ENCODE measurements at places on chromosomes 12 and 14. TPM values are rescaled to one million over a fixed set of nuclear protein-coding genes. Genes with fewer than 3 reads are reported as not detected.

Gene RD3L
- total RNA-seq = not detected

Gene GDF3
- total RNA-seq = not detected

Gene CBLN3
- total RNA-seq = not detected

Gene CMA1
- total RNA-seq = not detected

Gene AQP2
- total RNA-seq = not detected

Gene ITPR2
- total RNA-seq = 4.6 TPM

Gene TAS2R20
- not detected for total RNA-seq

Gene SLC4A8
- total RNA-seq = 0.96 TPM

Gene MAP1LC3B2
- total RNA-seq = 0.26 TPM

- DNase-seq = peak; percentile 69
These were observed 13.3 kb downstream of the IL22 start for GRCh38 chr12:68240079-68240478.

DNA sequence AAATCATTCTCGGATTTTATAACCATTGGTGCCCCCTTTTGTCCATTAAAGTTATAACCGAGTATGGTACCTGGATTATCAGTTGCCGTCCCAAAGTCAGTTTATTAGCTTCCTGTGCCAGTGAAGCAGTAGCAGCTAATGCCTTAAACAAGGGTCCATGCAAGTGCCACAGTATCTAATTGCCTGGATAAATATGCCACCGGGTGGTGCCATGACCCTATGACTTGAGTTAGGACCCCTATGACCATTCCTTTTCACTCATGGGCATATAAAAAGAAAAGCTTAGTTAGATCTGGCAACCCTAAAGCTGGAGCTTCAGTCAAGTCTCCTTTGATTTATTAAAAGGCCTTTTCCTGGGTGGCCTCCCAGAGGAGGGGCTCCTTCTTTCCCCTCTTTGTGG, 1314.6 kb downstream of the TMEM121 start:
- DNase-seq = no peak

DNA sequence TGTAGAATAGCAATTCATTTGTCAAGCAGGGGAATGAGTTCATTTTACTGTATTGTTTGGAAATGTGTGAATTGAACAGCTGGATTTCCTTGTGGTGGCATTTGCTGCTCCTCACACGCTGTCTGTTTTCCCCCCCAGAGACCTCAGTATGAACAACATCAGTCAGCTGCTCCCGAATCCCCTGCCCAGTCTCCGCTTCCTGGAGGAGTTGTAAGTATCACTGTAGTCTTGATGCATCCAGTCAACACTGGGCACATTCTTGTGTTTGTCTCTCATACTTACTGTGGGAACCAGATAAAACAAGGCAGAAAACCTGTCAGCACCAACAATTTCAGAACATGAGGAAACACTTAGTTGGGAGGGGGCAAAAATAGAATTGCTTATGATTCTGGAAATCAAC, 64.9 kb downstream of the LGR5 start:
- DNase-seq = no peak

GRCh38 chr14:29030121-29030520, 263.5 kb downstream of the FOXG1 start:
- DNase-seq = no peak

DNA sequence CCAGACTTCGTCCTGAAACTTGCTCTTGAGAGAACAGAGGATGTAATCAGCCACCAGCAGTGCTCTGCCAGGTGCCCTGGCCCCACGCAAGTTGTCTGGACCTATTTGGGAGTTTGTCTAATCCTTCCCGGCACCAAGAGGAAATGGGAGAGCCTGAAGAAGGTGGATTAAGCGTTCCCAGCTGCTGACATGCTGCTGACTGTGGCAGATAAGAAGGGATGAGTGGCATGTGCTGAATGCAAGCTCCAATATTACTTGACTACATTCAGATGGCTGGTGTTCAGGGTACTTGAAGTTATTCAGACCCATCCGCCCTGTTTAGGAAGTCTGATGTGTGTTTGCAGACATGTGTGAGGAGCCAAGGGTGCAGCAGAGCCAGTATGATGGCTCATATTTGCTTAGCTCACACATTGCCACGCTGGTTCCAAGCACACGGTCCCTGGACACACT, 440.6 kb upstream of the CCDC196 start:
- peak; percentile 58 for DNase-seq

- DNase-seq = no peak
These were observed 25.0 kb downstream of the ERP27 start for GRCh38 chr12:14913381-14913781.

DNA sequence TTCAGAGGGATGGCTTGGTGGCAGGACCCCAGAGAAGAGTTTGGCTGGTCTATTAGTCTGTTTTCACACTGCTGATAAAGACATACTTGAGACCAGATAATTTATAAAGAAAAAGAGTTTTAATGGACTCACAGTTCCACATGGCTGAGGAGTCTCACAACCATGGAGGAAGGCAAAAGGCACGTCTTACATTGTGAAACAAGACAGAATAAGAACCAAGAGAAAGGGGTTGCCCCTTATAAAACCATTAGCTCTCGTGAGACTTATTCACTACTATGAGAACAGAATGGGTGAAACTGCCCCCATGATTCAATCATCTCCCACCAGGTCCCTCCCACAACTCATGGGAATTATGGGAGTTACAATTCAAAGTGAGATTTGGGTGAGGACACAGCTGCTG, 78.5 kb upstream of the SSTR1 start:
- no peak for DNase-seq

- DNase-seq = peak; percentile 62
These were observed 120.8 kb downstream of the GXYLT1 start for GRCh38 chr12:42023733-42024494.

DNA sequence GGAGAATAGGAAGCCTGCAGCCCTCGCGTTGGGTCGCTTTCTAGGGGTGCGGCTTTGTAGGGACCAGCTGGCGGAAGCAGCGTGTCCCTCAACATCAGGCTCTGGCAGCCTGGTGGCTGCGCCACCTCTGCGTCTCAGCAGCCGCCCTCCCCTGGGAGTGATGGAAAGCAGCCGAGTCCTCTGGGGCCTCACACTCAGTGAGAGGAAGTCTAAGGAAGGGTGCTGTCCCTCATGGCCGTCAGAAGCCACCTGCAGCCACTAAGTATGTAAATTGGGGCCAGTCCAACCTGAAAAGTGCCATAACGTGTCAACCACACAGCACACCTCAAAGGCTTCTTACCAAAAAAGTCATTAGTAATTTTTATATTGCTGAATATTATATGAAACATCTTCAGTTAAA, 80.3 kb downstream of the WDR20 start:
- no peak for DNase-seq

DNA sequence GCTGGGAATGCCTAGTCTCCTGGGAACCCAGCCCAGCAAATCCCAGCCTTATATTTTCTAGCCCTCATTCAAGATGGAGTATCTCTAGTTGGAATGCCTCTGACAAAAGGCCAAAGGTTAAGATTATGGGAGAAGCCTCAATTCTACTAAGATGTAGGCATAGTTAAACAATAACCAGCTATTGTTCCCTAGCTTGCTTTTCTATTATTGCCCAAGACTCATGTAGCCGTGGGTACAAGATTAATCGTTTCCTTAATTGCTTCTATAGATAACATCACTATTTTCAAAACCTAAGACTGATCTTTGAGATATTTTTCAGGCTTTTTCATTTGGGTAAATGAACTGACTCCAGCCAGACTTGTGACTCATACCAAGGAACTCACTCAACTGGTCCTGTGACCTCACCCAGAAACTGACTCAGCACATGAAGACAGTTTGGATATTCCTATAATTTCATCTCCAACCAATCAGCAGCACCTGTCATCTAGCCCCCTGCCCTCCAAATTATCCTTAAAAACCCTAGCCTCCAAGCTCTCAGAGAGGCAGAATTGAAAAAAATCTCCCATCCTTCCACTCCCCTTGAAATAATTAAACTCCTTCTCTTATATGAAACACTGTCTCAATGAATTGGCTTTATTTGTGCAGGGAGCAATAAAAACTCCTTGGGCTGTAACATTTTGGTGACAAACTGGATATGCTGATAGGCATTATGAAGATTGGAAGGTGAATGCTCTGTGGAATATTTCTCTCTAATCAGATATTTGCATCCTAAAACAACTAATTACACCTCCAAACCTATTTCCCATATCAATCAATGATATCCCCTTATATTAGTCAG, 589.0 kb downstream of the C12orf50 start:
- peak; percentile 71 for DNase-seq

DNA sequence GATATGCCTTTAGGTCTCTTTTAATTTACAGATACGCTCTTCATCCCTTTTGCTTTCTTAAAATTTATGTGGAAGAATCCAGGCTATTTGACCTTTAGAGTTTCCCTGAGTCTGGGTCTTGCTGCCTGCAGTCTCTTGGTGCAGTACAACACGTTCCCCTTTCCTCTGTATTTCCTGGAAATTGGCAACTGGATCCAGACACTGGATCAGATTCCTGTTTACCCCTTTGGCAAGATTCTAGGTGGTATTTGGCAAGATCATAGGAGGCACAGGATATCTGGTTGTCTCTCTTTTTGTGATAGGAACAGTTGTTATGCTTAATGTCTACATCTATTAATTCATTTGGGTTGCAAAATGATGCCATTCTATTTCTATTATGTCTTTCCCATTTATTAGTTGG, 187.8 kb upstream of the ARHGAP5 start:
- no peak for DNase-seq

DNA sequence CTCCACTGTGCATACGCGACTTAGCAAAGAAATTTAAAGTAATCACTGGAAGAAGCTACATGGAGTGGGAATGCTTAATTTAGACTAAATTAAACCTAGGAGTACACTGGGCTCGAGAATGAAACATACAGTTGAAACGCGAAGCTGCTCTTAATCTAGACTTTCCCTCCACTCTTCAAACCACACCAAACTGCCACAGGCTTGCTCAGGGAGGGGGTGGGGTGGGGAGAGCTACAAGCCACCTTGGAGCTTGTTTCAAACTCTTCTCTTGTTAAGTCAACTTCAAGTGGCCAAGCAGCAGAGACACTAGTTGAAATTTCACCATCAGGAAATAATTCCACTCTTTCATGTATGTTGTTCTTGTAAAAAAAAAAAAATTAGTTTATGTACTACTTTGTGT, 69.9 kb downstream of the SLC38A1 start:
- DNase-seq = no peak

DNA sequence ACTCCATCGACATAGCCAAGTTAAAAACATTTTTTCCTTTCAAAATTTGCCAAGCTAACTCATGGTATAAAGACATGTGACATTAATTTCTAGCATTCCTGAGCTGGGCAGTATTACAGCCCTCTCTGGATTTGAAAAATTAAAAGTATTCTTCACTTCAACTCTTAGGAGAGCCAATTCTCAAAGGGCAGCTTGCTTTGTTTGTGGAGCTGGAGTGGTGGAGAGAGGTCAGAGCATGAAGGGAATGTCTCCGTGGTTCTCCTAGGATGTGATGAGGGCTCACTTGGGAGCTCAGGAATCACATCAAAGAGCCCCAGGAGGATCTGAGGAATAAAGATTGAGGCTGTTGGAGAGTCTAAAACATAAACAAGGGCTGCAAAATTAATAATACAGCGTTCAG, 46.9 kb upstream of the RGS6 start:
- no peak for DNase-seq

DNA sequence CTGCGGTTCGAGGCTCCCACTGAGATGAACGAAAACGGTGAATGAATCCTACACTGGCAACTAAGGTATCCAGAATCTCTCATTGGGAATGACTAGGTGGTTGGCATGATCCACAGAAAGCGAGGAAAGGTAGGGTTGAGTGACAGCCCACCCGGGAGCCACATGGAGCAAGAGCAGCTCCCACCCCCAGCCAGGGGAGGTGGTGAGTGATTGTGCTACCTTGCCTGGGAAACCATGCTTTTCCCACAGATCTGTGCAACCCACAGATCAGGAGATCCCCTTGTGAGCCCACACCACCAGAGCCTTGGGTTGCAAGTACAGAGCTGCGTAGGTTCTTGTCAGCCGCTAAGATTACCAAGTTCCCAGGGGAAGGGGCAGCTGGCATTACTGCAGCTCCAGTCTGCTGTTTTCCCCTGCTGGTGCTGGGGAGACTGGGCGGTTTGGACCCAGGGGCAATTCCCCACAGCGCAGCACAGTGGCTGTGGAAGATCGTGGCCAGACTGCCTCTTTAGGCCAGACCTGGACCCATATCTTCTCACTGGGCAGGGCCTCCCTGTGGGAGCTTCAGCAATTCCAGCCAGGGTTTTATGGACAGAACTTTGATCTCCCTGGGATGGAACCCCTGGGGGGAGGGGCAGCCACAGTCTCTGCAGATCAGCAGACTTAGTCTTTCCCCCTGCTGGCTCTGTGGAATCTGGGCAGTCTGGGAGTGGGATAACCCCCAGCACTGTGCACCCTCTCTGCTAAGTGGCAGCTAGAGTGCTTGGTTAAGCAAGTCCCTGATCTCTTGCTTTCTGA, 44.6 kb upstream of the PPP4R3A start:
- no peak for DNase-seq

DNA sequence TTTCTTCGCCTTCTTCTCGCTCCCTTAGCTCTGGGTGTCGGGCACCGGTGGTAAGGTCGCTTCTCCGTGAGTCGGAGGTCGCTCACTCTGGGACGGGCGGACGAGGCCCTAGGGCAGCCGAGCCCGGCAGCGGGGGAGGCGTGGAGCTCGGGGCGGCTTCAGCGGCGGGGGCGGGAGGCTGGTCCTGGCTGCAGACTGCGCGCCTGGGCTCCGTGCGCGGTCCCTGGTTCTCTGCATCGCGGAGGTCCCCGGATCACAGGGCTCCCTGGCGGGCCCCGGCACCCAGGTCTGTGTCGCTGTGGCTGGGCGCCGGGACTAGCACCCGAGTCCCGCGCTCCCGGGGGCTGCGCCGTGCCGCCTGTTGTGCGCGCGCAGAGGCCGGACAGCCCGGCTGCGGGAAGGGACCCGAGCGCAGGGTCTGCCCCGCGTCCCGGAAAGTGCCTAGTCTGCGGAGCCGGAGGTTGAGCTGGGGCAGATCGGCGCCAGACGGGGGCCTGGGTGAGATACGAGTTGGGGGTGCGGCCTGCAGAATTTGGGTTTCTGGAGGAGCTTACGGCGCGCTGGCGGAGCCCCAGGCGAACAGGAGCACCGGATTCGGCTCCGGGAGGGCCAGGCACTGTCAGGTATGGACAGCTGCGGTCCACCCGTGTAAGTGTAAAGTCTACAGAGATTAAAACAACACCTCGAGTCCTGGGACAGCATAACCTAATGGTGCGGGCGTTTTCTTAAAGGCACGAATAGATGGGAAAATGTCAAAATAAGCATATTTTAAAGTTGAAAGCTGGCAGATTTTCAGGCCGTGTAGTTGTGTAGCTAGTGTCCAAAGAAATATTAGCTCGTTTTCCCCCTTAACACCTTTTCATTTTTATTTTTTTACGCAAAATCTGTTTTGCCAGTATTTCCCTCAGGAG, 713 bp downstream of the FRMD6 start:
- DNase-seq = peak; percentile 37

GRCh38 chr14:74563586-74564159, 48.4 kb downstream of the LTBP2 start:
- no peak for DNase-seq

GRCh38 chr14:56491299-56492285, 88.0 kb upstream of the TMEM260 start:
- DNase-seq = no peak

Measured in MG63 (cell line).